NCI-H187 treated with DMSO at 0.1 percent for 48 hours (cell line): ENCODE measurements at places on chromosomes 12 and 14.

GRCh38 chr12:21444193-21445146, 7.0 kb downstream of the PYROXD1 start:
- DNase-seq = no peak

GRCh38 chr14:24508155-24508840, at the start of gene CMA1:
Gene CMA1 (minus strand): TSS chr14:24508265. CDS start chr14:24508235, 30 bp downstream.
- no peak for DNase-seq

DNA sequence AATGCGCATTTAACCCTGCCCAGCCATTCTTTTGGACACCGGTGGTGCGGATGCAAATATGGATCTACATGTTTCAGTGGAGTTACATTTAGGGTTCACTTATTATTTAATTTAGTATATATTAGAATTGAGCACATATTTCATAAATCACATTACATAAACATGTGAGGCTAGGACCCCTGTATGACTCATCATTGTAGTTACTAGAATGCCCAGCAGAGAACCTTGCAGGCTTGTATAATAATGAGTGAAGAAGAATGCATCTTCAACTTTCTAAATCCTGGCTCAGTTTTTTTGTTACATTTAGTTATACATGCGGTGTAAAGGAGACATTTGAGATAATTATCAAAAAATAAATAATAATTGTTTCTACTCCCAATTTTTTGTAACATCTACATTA, 369.0 kb downstream of the ATP23 start:
- DNase-seq = no peak

DNA sequence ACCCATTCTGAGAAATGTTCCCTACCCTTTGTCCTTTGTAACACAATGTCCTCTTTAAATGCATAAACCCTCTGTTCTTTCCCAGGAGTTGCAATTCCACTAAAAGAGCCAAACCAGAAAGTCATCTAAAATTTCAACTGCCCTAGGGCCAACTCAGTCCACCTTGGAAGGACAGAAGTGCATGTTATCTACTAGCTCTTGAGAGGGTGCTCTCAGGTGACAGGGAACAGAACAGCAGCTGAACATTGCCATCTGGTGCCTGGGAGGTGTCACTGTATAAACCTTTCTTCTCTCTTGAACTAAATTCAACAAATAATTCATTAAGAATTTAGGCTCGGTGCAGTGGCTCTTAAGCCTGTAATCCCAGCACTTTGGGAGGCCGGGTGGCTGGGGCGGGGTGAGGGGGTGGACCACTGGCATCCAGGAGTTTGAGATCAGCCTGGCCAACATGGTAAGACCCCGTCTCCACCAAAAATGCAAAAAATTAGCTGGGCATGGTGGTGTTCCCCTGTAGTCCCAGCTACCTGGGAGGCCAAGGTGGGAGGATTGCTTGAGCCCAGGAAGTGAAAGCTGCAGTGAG, 10.3 kb upstream of the FERMT2 start:
- DNase-seq = peak; percentile 24

GRCh38 chr12:19694627-19695026, 255.3 kb downstream of the AEBP2 start:
- DNase-seq = no peak

GRCh38 chr12:49131894-49132461, 783 bp upstream of the TUBA1B start:
- no peak for DNase-seq

DNA sequence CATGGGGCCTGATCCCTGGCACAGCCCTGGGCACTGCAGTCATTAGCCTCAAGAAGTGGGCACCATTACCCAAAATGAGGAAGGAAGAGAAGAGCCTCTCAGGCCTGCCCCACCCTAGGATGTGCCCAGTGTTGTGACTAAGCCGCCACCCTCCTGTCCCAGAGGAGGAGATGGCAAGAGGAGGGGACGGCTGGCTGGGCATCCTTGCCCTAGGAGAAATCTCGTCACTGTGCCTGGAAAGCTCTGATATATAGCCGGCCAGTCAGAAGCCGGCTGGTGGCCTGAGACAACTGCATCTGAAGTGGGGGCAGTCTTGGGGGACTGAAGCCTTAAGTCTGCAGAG, 115.2 kb downstream of the LGMN start:
- no peak for DNase-seq

GRCh38 chr14:34324363-34324795, 137.7 kb downstream of the SPTSSA start:
- DNase-seq = no peak

DNA sequence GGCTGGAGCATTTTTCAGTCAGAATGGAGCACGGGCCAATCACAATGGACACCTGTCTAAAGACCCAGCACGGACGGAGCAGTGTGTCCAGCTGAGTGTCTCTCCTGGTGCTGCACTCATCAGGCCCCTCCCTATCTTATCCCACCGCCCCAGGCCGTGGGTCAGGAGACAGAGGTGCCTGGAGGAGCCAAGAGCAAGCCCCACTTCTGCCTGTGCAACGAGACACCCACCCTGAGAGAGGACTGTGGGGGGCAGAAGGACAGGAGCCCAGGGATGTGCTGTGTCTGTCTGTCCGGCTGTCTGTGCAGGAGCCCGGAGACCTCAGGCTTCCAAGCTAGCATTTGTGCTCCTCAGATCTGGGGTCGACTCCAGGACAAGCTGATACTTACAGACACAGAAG, 69.6 kb upstream of the SFSWAP start:
- DNase-seq = no peak

- no peak for DNase-seq
These were observed 2.3 kb upstream of the RNU7-1 start for GRCh38 chr12:6941267-6941666.

- DNase-seq = no peak
These were observed 493.3 kb downstream of the EGLN3 start for GRCh38 chr14:33457617-33458016.

GRCh38 chr12:109594556-109595317, 21.1 kb downstream of the MVK start:
- DNase-seq = no peak

DNA sequence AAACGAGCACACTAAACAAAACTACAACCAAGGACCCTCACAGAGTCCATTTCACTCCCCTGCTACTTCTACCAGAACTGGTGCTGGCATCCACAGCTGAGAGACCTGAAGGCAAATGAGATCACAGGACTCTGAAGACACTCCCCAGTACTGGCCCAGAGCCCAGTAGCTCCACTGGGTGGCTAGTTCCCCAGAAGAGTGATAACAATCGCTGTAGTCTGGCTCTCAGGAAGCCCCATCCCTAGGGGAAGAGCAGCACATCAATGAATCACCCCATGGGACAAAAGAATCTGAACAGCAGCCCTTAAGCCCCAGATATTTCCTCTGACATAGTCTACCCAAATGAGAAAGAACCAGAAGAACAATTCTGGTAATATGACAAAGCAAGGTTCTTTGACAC, 190.7 kb upstream of the BMP4 start:
- no peak for DNase-seq

- no peak for DNase-seq
These were observed 445.6 kb upstream of the PDE3A start for GRCh38 chr12:19922717-19923116.

DNA sequence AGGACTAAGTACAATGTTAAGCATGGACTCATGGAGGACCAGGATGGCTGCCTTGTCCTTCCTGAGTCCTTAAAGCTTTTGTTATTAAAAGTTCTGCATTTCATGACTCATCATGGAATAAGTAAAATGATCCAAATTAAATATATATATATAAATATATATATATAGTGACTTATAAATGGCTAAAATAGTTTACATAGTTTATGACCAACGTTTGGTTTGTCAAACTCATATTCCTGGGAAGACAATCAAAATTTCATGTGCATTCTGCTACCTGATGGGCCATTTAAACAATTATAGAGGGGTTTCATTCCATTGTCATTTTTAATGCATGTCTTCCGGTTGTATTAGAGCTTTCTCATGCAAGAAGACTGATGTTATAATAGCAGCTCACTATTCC, 1190.7 kb downstream of the FSCB start:
- no peak for DNase-seq

GRCh38 chr14:24263848-24264247, 871 bp upstream of the TGM1 start:
- no peak for DNase-seq

DNA sequence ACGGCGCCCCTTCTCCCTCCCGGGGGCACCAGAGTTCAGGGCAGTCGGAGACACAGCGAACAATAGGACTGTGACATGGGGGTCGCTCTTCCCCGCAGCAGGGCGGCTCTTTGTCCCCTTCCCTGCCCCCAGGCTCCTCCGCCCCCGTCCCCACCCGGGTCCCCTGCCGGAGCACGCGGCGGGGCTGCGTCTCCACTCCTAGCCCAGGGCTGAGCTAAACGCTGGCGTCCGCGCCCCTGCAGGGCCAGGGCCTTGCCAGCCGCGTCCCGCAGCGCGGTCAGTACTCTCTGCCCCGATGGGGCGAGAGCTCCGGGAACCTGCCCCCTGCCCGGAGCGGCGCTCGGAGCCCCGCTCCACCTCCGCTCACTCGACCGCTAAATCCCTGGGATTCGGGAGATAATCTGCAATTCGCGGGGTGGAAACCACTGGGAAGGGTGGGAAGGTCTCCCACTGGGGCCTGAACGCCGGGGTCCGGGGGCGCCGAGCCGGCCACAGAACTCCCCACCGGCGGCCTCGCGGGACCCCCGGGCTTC, 825 bp upstream of the CCDC85C start:
- DNase-seq = no peak

- DNase-seq = no peak
These were observed 42.0 kb downstream of the TRAF3 start for GRCh38 chr14:102819176-102819628.

GRCh38 chr12:45612044-45612794, 117.3 kb upstream of the ARID2 start:
- DNase-seq = no peak

DNA sequence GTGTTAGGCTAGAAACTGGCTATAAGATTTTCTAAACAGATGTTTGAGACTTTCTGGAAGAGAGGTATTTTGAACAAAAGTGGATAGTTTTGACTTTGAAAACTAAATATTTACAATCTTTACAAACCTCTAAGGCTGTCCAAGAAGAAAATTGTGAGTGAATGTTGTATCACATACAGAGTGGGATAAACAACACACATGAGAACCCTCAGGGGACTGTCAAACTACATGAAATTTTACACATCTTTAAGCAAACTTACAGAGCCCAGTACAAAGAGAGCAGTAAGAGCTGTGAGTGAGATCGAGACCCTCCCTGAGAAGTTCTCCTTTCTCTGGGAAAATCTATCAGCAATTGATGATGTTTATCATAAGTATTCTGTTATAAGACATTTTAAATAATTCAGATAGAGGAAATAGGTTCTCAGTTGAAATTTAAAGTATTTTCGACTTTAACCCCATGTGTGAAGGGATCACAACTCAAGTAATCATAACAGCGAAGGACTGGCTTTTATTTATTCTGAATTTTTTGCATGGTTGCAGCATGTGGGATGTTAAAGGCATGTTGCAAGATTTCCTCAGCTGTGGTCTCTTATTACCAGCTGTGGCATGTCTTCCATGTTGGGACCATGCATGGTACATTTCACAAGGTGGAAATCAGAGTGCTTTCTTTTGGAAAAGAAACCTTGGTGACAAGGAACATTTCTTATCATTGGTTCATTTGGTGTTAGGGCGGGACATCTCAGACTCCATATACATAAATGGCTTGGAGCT, 264.0 kb upstream of the PRICKLE1 start:
- DNase-seq = no peak

GRCh38 chr14:61234215-61234916, 46.8 kb downstream of the TMEM30B start:
- no peak for DNase-seq

- DNase-seq = no peak
These were observed 93.9 kb downstream of the RPAP3 start for GRCh38 chr12:47611906-47612305.

DNA sequence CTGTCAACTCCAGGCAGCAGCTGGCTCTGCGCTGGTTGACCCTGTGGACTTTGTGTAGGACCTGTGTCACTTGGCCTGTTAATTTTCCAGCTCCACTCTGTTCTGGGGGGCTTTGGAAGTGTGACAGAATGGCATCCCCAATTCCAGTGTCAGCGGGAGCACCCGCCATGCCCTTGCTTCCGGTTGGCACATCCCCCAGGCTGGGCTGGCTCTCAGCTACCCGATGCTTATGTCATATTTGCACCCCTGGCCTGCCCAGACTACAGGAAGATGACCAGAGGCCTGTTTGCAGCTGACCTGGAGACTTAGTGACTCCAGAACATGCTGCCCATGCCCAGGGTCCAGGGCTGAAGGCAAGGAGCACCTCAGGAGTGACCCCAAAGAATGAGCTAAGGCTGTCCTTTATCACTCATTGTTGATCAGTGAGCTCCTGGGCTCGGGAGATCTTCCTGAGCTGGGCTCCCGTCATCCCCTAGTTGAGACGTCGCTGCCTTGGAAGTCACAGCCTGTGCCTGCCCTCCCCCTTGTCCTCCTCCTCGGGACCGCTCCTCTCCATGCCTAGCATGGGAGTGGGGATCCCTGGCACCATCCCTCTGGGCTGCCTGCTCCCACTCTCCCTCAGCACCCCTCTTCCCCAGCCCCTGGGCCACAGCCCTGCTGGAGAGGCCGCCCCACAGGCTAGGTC, 163.4 kb upstream of the RTL1 start:
- DNase-seq = no peak

DNA sequence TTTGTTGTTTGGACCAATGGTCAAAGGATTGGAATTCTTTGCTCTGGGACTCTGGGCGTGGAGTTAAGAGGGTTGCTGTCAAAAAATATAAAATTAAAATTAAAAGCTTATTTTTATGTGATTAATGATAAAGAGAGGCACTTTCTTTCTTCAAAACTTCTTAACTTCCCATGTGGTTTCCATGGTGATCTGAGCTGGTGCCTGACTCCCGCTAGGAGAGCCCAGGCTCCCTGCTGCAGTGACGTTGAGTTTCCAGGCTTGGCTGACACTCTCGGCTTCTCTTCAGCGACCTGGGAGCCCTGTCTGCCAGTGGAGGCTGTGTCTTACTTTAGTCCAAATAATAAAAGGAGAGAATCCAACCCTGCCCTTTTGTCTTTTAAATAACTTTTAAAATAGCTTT, 84.4 kb downstream of the GALC start:
- DNase-seq = no peak
